ENCODE measurements at places on chromosomes 1 and 21. TPM values are rescaled to one million over a fixed set of nuclear protein-coding genes. Genes with fewer than 3 reads are reported as not detected.

DNA sequence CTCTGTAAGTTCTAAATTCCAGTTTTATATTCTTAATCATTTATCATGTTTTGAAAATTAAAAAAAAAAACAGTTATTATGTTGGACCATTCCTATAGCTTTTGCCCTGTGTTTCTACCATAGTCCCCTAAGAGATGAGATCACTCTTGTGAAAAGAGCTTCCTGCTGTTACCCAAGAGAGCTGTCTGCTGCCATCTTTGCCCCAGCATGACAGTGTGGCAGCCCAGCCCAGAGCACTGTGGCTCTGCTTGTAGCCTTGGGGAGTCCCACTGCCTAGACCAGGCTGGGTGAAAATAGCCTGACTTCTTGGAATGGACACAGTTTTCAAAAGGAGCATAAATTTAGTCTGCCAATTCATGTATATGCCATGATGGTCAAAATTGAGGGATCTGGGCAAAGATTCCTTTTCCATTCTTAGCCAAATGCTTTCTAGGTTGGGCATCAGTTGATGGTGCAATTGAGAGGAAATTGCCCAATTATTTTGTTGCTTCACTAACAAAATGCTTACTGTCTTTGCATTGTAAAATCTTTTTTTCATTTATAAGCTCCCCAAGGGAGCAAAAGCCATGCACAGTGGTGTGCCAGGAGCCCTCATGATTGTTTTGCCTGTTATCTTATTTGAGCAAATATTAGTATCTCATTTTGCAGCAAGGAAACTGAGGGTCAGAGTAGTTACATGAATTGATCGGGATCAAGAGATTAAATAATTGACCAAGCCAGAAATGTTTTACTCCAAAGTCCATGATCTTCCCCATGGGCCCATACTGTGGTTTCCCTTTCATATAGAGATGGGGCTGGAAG is 72.8 kb downstream of the ETS2 start:
- peak; percentile 47 for DNase-seq

- DNase-seq, result no peak
These were observed 122.3 kb downstream of the FOXD2 start for GRCh38 chr1:47559944-47560695.

- DNase-seq, result peak; percentile 39
These were observed 35.2 kb downstream of the NENF start for GRCh38 chr1:212467843-212468482.

- peak; percentile 31 for DNase-seq
These were observed 1.8 kb downstream of the TXNIP start for GRCh38 chr1:145994391-145995120.

- no peak for DNase-seq
These were observed 23.1 kb downstream of the TRAF5 start for GRCh38 chr1:211349741-211350140.

DNA sequence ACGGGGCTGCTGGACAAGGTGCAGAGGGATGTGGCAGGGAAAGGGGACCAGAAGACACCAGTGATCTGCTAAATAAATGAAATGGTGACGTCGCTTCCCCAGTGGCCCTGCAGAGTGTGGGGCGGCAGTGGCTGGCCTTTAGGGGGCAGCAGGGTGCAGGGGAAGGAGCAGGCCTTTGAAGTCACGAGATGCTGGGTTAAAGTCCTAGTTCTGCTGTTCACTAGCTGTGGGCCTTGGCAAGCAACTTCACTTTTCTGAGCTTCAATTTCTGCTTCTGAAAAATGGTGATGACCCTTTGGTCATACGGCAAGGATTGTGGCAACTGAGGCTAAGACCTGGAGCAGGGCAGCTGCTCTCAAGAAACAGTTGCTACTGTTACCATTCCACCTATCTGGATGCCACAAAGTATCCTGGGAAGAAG is 9.2 kb upstream of the GALE start:
- DNase-seq, result peak; percentile 68

GRCh38 chr1:187691439-187691838 is 862.7 kb downstream of the PLA2G4A start:
- DNase-seq, result peak; percentile 90

DNA sequence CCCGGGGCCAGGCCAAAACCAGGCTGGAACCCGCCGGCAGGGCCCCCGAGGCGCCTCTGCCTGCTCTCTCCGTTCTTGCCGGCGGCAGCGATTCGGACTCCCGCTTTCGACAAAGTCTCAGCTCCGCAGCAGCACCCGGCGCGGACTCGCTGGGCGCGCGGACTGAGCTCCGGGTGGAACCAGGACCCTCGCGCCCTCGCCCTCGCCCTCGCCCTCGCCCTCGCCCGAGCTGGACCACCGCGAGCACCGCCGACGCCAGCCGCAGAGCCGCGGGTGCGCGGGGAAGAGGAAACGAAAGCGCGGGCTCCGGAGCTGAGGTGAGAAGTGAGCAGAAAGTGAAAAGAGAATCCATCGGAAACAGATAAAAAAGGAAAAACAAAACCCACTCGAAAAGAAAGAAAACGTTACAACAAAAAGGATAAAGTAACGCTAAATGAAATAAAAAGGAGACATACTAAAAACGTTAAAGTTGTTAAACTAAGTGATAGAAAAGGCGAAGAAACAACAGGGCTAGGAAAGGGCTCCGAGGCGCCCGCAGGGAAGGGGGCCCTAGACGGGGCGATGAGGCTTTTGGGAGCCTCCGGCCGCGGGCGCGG is 64.9 kb downstream of the MEF2D start:
- DNase-seq, result peak; percentile 37

DNA sequence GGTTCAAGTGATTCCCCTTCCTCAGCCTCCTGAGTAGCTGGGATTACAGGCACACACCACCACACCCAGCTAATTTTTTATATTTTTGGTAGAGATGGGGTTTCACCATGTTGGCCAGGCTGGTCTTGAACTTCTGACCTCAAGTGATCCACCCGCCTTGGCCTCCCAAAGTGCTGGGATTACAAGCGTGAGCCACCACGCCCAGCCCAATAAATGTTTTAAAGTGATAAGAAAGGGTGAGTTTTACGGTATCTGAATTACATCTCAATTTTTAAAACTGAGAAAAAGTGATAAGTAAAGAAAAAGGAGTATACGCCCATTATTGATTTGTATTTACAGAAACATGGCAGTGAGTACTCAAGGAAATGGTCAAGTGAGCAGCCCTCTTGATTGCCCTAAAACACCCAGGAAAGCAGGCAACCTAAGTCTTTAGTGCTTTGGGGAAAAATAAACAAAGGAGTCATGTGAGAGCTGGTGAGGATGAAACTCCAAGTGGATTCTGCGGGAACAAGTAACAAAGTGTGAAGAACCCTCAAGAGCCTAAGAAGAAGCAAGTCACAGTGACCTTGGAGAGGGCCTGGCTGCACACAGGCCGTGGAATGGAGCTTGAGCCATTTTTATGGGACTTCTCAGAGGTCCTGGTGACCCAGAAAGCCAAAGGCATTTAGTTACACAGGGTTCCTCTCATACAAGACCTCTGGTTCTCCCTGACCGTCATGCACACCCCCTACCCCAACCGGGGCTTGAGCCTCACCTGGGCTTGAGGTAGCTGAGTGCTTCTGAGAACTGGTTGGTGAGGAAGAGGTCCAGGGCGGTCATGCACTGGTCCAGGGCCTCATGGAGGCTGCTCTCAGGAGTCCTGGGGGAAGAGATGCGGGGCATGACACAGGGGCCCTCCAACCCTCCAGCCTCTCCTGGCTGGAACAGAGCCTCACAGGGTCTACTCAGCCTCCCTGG is 9.1 kb downstream of the TTC39A start:
- no peak for DNase-seq

GRCh38 chr1:180800945-180801344 is 111.8 kb upstream of the KIAA1614 start:
- no peak for DNase-seq

DNA sequence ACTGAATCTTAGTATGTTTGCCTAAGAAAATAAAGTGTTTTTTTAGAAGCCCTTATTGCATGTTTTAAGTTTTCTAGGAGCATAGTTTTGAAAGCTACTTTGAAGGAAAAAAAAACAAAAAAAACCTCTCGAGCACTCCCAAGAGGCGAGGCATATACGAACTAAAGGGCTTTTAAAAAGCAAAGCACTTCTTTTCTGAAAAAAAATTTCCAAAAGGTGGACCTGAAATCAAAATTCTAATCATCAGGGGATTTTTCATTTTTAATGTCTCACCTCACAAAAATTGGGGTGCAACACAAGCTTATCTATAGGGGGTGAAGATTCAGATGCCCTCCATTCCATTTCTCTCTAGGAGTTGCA is 594 bp downstream of the GLMN start:
- DNase-seq, result peak; percentile 52

DNA sequence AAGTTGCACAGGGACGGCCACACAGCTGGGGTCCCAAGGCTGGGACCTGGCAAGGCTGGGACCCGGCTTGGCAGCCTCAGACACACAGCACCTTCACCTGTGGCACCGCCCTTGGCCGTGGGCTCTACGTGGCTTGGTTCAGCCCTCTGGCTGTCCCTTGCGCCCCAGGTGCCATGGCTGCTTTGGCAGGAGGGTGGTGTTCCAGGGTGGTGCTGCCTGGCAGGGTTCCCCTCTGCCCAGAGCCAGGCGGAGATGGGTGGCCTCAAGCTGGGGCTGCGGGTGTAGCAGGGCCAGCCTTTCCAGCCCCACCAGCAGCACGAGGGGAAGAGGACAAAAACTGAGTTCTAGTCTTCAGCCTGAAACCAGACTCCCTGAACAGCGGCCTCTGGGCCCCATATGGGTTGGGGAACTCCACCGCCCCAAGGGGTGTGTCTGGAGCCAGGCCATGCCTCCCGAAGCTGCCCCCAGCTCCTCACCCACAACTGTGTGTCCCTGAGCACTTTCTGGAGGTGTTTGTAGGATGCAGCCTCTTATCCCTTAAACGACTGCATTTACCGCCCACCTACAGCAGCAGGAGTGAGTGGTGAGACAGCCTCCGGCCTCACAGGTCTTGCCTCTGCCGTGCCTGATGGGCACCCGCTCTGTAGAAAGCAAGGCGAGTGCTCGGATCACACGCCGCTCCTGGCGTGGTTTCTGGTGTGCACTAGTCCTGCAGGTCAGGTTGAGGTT is 92.3 kb downstream of the PDE9A start:
- no peak for DNase-seq

GRCh38 chr1:2322581-2323211 is 68.7 kb downstream of the MORN1 start:
- peak; percentile 76 for DNase-seq

GRCh38 chr1:228695015-228695955 is 40.0 kb upstream of the RHOU start:
- DNase-seq, result no peak

DNA sequence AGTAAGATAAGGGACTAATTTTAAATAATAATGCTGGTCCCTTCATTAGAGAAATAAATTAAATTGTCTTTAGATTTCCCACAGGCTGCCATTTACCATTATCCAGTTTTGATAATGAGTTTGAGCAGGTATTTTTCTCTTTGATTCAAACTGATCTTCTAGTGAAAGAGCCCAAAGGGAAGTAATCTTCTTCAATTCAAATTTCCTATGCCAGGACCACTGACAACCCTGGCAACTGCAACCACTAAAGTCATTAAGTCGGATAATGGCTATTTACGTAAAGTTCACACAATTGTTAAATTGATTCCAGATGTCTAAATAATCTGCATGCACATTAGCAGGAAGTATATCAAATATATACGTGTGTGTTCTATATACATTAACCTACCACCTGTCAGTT is 399.3 kb downstream of the PTPRC start:
- no peak for DNase-seq

GRCh38 chr21:42063191-42063570 is 7.9 kb upstream of the UMODL1 start:
- no peak for DNase-seq

- DNase-seq, result no peak
These were observed 111.6 kb upstream of the IFFO2 start for GRCh38 chr1:19067912-19068638.

GRCh38 chr21:34980423-34981115 is 68.5 kb downstream of the RUNX1 start:
- DNase-seq, result peak; percentile 40

DNA sequence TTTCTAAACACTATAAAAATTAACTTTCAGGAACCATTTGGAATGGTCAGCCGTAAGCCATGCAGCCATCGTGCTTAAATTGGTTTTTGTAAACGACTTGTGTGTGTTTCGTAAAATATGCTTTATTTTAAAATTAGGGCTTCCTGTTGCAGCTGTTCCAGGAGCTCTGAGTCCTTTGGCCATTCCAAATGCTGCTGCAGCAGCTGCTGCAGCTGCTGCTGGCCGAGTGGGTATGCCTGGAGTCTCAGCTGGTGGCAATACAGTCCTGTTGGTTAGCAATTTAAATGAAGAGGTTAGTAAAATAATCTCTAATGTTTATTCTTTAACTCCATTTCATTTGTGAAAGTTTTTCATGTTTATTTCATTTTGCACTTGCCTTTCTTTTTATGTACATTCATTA is 83.1 kb downstream of the PTBP2 start:
- no peak for DNase-seq

- no peak for DNase-seq
These were observed 70.7 kb downstream of the COL24A1 start for GRCh38 chr1:86085741-86086409.

DNA sequence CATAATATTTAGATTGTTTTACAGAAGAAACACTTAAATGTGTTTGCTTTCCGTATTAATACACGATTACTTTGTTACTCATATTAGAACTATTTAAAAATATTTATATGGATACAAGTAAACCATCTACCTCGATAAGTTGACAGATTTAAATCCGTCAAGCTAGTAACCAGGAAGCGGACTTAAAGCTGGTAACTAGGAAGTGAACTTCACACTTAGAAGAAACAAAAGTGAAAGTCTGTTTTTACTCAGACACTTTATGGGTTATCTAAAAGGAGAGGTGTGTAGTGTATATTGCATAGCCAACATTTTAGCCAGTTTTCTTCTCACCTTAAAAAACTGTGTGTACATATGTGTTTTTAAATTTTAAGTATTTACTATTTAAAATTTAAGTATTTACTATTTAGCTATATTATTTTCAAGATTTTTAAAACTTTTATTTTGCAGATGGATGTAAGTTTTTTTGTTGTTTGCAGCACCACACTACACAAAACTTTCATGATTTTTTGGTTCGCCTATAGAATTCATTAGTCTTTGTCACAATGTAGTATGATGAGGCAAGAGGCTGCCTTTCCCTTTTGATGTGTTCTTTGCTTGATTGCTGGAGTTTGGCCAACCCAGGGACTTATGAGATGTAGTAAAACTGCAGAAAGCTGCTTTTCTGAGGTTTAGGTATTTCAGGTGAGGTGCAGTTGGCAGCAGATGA is 2.7 kb downstream of the USP25 start:
- peak; percentile 24 for DNase-seq

- DNase-seq, result no peak
These were observed 28.6 kb downstream of the ITPKB start for GRCh38 chr1:226710501-226710900.

Gene GGPS1
- 59.4 TPM for polyA plus RNA-seq

Gene FLVCR1
- 0.86 TPM for polyA plus RNA-seq

Gene TTC4
- polyA plus RNA-seq, result 25.1 TPM

Gene PLPPR5
- polyA plus RNA-seq, result not detected

Gene CFHR1
- polyA plus RNA-seq, result 0.74 TPM

Gene IQGAP3
- 5.5 TPM for polyA plus RNA-seq

Gene PYHIN1
- not detected for polyA plus RNA-seq

Gene SAMD11
- 8.2 TPM for polyA plus RNA-seq

Gene RXFP4
- 0.39 TPM for polyA plus RNA-seq
